Fibroblast of skin of right biceps (primary cell): ENCODE measurements at places on chromosomes 16 and 17.

- DNase-seq: no peak
Observed at GRCh38 chr17:44977065-44977464, 9.0 kb upstream of the C1QL1 start.

- DNase-seq: no peak
Observed at GRCh38 chr16:88783391-88784073, 1.5 kb downstream of the PIEZO1 start.

DNA sequence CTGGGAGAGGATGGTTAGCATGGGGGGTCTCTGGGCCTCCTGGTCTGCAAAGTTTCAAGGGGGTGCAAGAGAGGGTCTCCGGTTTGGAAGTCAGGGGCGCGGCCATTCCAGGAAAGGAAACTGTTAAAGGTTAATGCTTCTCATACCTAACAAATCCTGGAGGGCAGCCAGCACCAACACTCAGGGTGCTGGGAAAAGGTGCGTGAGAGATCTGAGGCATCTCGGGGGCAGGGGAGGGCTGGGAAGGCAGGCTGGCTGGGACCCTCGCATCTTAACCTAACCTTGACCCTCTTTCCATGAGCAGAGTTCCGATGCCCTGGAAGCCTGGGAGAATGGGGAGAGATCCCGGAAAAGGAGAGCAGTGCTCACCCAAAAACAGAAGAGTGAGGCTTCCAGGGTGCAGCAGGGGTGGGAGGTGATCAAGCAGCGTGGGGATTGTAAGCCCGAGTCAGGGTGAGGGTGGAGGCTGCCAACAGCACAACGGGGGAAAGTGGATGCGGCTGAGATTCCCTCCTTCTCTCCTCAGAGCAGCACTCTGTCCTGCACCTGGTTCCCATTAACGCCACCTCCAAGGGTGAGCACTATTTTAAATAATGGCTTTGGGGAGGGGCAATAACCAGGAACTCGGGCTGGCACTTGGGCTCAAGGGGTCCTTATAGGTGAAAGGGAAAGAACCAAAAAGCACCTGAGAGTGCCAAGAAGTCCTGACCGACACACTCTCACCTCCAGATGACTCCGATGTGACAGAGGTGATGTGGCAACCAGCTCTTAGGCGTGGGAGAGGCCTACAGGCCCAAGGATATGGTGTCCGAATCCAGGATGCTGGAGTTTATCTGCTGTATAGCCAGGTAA, 996 bp downstream of the TNFSF13 start:
- no peak for DNase-seq

DNA sequence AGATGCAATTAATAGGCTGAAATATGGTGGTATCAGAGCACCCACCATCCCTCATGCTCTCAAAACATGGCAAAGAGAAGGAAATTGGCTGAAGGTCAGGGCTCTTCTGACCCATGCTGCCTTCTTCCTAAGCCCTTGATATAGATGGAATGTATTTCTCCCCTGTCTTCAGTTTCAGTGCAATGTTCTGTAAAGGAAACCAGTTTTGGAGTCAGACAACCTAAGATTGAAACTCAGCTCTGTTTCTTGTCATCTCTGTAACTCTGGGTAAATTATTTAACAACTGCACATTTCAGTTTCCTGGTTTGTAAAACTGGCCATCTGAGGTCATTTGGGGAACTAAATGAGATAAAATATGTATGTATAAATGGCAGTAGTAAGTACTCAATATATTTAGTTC, 243.9 kb downstream of the CA10 start:
- no peak for DNase-seq

DNA sequence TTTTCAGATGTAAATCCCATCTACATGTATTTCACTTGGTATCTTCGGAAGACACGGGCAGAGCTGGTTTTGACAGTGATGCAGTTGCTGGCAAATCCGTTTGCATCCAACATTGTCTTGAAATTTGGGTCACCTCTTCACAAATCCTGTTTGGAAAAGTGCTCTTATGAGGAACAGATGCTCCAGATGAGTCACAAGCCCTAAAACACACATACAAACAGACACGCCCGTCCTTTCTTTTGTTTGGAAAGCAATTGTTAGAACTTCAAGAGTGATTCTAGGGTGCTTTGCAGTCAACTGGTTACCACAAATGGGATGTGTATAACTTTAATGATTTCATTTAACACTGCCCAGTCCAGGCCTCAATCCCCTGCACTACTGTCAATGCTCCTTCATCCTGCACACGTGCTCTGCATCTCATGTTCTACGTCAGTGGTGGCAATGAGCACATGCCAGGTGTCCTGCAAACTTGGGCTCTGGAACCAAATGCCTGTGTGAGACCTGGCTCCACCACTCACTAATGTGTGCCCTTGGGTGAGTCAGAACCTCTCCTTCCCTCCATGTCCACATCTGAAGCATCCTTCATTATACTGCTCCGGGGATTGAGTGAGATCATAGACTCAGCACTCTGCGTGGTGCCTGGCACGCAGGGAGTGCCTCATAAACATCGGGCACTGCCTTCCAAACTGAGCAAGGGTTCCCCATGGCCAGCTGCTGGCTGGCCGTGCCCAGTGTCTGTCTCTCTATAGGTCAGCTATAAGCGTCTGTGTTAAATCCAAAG, 19.3 kb upstream of the FOXF1 start:
- no peak for DNase-seq

GRCh38 chr17:64269687-64270649, 6.9 kb upstream of the TEX2 start:
- no peak for DNase-seq

- peak; percentile 63 for DNase-seq
Observed at GRCh38 chr17:48626245-48627117, at the start of gene HOXB9. HOXB9 (minus strand) TSS chr17:48626358; CDS start chr17:48626269, 89 bp downstream.

DNA sequence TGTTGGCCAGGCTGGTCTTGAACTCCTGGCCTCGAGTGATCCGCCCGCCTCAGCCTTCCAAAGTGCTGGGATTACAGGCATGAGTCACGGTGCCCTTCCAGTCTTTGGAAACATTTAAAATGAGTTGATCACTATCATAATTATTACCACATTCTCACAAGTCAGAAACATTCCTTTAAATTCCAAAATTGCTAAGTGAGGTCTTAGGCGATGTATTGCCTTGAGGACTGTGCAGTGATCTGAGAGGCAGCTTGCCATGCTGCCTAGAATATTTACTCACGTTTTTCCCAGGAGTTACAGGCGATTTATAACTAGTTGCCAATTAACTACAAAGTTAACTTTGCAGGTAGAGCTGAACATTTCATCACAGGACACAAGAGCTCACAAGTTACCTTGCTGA, 5.7 kb upstream of the ATXN1L start:
- DNase-seq: peak; percentile 68

- DNase-seq: peak; percentile 68
Observed at GRCh38 chr17:81967533-81968395, 6.8 kb upstream of the NOTUM start.
